ENCODE measurements at places on chromosomes 13 and 19.

DNA sequence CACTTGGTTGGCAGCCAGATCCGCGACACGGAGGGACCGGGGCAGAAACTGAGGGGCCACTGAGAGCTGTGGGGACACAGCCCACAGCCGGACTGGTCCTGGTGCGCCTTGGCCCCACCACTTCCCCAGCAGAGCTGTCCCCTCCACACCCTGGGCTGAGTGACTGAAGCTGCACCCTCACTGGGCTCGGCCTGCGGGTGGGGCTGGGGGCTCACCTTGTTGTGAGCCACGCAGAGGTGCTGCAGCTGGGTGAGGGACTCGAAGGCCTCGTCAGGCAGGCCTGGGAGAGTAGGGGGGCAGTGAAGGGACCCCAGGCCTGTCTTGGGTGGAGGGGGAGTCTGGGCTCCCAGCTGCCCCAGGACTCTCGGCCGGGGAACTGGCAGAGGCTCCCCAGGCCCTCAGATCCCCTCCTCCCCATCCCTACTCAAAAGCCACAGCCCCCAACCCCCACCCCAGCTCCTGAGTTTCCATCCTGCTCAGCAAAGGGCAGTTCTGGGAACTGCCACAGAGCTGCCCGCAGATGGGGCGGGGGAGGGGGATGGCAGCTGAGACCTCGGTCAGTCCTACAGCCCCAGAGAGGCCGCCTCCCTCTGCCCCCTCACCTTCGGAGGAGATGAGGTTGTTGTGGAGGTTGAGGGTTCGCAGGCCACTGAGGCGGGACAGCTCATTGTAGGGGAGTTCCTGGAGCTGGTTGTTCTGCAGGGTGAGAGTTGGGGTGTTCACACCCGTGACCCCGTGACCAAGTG lies 2.3 kb downstream of the PODNL1 start:
- no peak for DNase-seq

DNA sequence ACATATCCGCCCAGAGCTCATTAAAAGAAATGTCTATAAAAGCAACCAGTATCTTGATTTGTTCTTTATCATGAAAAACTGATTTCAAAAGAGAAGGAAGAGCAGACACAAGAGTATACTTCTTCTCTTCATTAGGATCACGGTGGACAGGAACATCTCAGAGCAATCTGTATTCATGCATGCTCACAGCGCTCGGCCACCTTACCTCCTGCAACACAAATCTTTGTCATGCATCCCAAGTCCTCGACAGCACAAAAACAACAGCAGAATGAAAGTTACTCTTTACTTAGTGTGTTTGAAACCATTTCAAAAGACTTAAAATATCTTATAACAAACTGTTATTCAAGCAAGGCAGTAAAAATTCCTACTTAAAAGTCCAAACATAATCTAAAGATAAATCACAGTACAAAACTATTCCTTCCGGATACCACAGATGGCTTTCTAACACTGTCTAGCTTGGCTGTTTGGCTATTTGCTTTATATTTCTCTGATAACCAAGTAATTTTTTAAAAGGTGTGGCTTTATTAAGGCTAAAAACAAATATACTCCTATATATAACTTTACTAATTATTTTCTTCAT lies 174.5 kb downstream of the TBC1D4 start:
- DNase-seq: no peak

- DNase-seq: no peak
Measured at GRCh38 chr19:28990522-28990921, 222.4 kb downstream of the UQCRFS1 start.

DNA sequence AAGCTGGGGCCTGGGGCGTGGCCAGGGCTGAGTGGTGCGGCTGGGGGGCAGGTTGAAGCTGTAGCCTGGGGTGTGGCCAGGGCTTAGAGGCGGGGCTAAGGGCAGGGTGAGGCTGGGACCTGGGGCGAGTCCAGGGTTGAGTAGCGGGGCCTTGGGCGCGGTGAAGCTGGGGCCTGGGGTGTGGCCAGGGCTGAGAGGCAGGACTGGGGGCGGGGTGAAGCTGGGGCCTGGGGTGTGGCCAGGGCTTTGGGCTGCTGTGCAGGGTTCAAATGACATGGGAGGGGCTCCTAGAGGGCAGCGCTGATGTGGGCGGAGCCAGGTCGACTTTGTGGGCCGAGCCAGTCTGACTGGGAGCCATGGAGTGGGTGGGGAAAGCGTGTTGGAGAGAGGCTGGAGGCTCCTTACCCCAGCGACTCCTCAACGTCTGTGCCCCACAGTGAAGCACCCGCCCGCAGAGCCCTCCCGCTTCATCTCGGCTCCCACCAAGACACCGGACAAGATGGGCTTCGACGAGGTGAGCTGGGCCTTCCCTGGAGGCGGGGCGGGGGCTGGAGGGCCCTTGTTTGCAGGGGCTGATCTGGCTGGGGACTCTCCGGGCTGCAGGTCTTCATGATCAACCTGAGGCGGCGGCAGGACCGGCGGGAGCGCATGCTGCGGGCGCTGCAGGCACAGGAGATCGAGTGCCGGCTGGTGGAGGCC lies 21.5 kb downstream of the COLGALT1 start:
- no peak for DNase-seq

DNA sequence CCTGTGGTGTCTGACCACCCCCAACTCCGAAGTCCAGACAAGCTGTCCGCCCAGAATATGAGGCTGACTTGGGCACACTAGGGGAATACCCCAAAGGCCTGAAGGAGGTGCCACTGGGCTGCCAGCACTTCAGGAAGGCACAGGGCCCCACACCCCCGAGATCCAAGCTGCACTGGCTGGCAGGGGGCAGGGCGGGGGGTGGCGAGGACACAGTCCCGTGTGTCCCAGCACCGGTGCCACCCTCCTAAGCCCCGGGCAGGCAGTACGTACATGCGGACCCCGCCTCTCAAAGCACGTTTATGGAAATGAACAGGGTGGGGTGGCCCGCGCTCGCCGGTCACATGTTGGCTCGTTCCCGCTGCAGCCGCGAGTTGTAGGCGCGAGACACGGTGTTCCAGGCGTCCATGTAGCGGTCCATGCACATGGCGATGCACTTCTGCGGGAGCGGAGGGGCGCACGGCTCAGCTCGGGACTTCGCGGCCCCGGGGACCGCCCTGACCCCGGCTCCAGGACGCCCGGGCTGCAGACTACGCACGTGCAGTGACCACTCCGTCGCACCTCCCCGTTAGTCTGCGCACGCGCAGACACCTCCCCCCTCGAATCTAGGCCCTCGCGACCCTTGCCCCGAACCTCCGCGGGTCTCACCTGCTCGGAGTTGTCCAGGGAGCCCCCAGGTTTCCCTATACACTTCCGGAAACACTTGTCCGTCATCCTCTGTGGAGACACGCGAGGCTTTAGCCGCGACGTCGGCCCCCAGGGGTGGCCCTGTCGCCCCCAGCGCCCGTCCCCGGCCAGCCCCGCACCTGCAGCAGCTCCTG lies 566 bp downstream of the TIMM13 start:
- DNase-seq: no peak

DNA sequence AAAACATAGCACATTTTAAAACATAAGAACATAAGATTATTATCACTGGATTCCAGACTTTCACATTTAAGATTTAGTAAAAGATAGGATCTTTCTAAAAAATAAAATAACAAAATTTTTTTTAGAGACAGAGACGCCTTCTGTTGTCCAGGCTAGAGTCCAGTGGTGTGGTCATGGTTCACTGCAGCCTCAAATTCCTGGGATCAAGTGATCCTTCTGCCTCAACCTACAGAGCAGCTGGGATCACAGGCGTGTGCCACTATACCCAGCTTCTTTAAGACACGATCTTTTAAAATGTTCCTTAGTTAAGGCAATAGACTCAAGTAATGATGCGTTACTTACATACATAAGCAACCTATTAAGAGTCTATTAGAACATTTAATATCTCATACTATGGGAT lies 32.7 kb downstream of the ALG5 start:
- DNase-seq: no peak

DNA sequence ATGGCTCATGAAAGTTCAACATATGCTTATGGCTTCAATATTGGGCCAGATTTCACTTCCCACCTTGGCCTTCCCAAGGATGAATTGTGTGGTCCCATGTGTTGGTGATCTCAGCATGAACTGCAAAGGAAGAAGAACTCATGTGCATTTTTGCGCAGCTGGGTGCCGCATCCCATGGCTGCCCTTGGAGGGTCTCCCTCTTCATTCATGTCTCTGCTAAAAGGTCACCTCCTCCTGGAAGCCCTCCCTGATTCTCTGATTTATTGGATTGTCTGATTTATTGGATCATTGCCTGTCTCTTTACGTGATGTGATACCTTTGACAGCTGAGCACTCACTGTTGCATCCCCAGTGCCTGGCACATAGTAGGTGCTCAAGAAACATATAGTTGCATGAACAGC lies 1.7 kb upstream of the CYP4F8 start:
- DNase-seq: no peak

DNA sequence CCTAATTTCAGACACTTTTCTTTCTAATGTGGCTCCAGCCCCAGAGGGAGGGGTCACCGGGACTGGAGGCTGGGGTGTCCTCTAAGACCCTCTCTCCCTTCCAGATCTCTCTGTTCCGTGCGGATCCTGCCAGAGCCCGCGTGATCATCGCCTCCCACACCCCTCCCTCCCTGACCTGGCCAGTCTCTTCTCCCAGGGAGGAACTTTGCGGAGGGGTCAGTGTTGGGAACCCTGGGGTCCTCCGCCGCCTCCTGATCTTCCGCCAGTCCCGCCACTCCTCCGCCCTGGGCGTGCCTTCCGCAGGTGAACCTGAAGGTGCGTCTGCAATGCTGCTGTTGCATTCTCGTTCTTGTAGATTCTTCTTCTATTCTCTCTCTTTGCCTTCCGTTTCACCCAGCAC lies 9.1 kb downstream of the SOX21 start:
- DNase-seq: no peak

- DNase-seq: no peak
Measured at GRCh38 chr19:8503510-8503909, 1.1 kb upstream of the PRAM1 start.

DNA sequence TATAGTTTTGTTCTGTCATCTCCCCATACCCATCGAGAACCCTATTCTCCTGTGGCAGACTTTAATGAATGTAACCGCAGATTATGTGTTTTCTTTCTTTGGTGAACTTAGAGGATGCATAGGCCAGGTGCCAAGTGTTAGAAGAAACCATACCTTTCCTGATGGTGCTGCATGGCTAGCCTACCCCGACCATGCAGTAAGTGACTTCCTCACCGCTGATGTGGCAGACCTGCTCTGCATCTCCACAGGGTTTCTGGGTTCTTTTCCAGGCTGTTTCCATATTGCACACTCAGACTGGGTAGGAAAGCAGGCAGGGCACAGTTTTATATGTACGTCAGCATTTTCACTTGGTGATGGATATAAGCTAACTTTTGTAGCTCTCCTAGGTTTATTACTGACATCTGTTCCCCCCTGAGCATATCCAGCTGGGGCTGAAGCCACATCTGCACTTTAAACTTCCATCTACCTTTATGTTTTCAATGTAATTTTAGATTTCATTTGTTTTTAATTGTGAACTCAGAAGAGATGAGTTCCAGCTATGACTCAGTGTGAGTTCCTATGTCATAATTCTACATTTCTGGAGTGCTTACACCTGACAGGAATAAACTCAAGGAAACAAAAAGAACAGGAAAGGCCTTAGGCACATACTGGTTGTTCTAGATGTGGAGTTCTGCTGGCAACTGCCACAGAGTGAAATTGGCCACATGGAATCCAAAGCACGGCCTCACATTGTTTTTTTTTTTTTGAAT lies 42.3 kb downstream of the LRCH1 start:
- no peak for DNase-seq

DNA sequence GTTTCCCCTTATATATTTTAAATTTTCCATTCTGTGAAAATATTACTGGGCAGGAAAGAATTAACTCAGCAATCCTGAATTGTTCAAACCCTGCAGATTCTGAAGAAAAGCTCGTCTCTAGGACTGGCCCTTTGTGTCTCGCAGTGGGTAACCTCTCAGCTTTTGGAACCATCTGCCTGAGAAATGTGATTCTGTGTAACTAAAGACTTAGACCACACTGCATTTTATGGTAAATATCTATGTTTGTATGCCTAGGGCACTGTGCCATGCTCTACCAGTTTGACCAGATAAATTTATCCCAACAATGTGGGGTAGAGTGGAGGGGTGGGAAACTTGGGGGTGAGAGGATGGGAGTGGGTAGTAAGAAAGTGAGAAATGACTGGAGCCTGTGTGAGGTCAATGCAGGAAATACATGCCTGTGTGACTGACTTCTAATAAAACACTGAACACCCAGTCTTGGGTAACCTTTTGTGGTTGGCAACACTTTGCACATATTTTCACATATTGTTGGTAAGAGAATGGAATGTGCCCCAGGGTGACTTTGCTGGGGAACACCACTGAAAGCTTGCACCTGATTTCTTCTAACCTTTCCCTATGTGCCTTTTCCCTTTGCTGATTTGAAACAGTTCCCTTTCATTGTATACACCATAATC lies 1181.9 kb downstream of the OLFM4 start:
- no peak for DNase-seq

DNA sequence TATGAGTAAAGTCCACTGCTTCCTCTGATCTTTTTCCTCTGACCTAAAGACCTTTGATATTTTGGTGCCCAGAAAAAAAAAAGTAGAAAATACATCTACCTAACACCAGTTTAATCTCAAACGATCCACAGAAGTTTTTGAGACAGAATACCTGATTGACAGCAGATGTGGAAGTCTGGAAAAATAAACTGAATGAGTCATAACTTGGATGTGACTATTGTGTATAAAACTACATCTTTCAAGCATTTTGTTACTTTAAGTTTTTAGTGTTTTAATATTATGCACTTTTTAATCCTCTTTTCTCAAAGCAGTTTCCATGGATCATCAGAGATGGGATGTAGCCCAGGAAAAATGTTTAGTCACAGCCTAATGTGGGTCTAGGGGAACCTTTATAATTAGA lies 216.1 kb downstream of the SLITRK1 start:
- no peak for DNase-seq

GRCh38 chr19:21698215-21698614 lies 69.2 kb downstream of the ZNF100 start:
- peak; percentile 39 for DNase-seq

DNA sequence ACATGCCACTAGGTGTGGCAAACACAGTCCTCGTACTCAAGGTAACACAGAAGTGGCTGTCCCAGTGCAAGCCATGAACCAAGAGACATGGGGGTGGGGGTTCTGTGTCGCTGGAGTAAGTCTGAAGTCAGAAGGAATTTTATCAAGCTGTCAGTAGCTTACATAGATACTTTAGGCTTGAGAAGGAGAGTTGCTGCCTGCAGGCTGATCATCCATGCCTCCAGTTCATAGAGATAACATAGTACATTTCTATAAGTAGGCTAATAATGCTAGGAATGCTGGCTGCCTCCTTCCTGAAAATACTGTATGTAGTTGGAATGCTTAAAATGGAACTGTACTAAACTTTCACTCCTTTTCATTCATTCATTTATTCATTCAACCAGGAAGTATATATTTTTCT lies 70.1 kb downstream of the CAB39L start:
- no peak for DNase-seq

Data from Ammon's horn (tissue), 1 donor.